SK-N-SH treated with all-trans-retinoic acid at 6 μM for 48 hours (cell line): ENCODE measurements at places on chromosomes 2 and 18.
A peak's percentile ranks its signal among the peaks of the same experiment; 100 is the strongest.

DNA sequence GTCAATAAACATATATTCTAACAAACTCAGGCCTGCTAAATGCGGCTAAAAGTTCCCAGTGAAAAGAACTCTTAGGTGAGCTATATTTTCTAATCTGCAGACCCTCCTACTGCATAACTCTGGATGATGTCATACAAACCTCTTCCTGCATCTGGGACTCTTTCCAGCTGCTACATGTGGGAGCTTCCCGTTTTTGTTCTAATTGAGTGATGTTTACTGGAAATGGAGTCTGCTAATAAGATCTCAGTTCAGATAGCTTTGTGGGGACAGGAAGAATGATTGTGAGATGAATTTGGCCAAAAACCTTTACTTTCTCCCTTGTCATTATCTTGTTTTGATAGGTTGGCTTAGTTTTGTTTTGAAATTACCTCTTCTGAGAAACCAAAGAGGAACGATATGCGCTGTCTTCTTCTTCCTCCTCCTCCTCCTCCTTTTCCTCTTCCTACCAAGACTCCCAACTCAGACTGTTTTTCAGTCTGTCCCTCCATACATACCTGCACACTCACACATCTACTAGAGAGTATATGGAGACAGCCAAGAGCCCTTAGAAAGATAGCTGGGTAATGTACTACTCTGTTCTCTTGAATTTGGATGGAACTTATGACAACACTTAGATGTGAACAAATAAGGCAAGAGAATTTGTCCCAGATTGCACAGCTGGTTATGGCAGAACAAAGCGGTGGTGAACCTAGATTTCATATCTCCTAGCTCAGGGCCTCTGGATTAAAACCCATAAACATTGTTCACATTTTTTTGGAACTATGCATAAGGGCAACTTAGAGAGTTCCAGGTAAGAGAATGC, 39.8 kb upstream of the AAK1 start:
- peak; percentile 89 for ATAC-seq

DNA sequence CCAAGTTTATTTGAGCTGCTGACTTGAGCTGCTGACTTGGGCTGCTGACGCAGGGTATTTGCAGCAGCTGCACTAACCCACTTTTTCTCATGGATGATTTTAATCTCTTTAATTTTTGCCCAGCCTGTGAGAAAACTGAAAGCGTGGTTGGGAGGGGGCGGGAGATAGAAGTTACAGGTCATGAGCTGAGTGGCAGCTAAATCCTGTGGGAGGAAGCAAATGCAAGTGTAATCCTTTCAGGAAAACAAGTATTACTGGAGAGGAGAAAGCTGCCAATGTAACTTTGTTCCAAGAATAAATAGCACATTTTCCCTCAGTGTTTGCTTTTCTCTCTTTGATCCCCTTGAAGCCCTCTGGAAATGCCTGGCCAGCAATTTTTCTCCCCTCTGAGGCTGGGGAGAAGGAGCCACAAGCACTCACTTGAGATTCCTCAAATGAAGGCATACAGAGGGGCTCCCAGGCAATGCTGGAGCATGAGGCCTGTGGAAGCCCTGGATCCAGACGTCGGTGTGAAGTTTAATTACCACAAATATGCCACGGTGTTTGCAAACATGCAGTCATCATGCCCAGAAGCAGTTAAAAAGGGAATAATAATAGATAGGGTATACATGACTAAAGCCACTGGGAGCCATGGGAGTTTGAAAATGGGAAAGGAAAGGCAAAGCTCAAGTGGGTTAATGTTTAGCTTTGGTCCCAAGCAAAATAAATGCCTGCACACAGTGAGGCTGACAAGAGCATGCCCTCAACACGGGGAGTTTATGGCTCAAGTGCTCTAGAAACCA, 10.4 kb upstream of the EVA1A start:
- peak; percentile 37 for ATAC-seq

DNA sequence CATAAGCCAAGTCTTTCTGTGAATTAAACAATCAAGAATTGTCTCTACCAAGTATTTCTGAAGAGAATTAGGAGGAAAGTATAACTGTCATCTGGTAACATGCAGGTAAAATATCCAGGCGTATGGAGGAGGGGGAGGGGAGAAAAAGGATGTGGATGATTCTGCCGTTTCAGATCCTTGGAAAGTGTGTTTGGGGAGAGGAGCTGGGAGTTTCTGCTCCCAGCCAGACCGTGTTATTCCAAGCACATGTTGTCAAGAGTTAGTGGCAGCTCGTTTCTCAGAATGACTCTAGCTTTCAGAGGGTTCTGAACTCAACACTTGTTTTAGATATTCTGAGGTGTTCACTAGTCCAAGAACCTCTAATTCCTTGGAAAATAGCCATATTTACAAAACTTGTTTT, 137.6 kb downstream of the FAM124B start:
- no peak for ATAC-seq

DNA sequence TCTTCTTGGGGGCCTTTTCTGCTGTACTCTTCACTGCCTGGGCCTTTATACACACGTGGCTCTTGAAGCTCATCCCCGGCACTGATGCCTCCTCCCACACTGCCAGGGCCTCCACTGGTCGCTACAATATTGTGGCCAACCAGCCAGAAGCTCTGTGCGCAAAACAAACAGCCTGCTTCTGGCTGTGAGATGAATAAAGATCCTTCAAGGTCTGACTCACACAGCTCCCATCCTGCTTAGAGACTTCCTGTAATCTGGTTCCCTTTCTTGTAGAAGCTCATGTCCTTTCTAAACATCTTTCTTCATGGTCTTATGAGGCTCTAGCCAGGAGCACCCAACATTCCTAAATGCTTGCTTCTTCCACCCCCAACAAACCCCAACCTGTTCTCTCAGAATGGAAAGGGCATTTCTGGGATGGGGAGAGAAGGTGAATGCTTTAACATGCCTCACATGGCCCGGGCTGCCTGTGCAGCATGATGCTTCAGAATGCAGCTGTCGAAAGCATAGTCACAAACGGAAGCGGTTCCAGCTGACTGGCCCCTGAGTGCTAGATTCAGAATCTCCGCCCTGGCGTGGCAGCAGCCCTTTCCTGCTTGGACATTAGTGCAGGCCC, 24.6 kb downstream of the NRP2 start:
- ATAC-seq, result peak; percentile 93

GRCh38 chr2:181357979-181358378, 99.2 kb upstream of the ITGA4 start:
- no peak for ATAC-seq

GRCh38 chr2:11168488-11168887, 13.2 kb downstream of the SLC66A3 start:
- peak; percentile 37 for ATAC-seq

DNA sequence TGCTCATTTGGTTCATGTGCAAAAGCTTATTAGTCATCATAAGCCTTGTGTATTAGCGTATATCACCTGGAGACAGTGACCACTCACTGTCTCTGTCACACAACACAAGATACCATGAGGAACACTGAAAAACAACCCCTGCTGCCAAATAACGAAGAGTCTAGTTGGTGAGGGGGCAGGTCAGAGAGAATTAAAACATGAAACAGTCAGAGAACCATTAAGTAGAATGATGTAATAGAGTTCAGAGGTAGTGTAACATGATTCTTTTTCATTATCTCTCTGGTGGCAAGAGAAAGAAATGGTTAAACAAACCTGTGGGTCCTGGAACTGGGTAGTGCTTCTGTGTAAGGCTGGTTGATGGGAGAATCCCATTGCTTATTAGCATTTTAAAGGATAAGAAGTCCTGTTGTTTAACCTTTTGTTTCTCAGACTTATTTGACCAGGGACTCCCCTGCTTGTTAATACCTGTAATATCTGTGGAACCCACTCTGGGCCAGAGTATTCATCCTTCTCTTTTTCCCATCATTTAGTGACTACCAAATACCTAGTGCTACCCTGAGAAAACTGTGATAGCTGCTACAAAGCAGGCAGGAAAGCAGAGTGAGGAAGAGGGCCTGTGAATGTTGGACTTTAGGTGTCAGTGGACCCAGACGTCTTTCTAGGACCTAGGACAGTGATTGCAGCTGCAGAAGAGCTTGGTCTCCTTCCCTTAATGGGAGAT, 38.0 kb downstream of the PTRHD1 start:
- no peak for ATAC-seq

DNA sequence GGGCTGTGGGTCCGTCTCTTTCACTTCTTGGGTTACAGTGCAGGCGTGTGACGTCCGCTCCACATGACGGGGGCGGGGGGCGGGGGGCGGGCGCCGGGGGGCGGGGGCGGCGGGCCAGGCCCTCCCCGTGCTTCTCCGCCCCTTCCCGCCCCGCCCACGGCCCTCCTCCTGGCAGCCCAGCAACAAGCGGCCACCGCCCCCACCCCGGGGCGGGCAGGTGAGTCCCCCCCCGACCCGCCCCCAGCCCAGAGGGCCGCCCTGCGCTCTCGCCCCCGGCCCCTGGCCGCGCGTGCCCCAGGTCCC, 3.6 kb downstream of the ZNF516 start:
- no peak for ATAC-seq

- ATAC-seq, result no peak
Observed at GRCh38 chr18:27144672-27145071, 40.4 kb downstream of the CHST9 start.

- ATAC-seq, result no peak
Observed at GRCh38 chr2:140424471-140424870, 1644.3 kb upstream of the NXPH2 start.

GRCh38 chr2:202018950-202019349, 14.7 kb upstream of the FZD7 start:
- peak; percentile 53 for ATAC-seq

- ATAC-seq, result no peak
Observed at GRCh38 chr18:57426187-57426586, 9.0 kb upstream of the ONECUT2 start.

- no peak for ATAC-seq
Observed at GRCh38 chr18:46675112-46675511, 18.1 kb upstream of the LOXHD1 start.

- ATAC-seq, result no peak
Observed at GRCh38 chr18:40120796-40121391, 1834.1 kb upstream of the PIK3C3 start.

DNA sequence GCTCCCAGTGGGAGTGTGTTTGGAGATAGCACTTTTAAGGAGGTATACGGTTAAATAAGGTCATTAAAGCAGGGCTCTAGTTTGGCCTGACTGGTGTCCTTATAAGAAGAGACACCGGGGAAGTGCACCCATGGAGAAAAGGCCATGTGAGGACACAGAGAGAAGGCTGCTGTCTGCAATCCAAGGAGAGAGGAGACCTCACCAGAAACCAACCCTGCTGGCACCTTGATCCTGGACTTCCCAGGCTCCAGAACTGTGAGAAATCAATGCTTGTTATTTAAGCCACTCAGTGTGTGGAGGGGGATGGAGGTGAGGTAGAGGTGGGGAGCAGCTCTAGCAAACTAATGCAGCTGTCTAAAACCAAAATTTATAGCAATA, 62.0 kb downstream of the RPL31 start:
- no peak for ATAC-seq

DNA sequence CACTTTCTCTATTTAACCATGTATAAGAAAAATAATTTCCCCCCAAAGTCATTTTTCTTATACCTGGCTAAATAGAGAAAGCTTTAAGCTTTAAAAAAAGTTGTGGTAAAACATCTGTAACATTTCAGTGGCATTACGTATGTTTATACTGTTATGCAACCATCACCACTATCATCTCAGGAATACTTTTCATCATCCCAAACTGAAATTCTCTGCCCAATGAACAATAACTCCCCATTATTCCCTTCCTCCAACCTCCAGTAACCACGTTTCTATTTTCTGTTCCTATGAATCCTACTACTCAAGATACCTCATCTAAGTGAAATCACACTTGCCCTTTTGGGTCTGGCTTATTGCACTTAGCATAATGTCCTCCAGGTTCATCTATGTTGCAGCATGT, 1.7 kb upstream of the SLC3A1 start:
- ATAC-seq, result no peak

DNA sequence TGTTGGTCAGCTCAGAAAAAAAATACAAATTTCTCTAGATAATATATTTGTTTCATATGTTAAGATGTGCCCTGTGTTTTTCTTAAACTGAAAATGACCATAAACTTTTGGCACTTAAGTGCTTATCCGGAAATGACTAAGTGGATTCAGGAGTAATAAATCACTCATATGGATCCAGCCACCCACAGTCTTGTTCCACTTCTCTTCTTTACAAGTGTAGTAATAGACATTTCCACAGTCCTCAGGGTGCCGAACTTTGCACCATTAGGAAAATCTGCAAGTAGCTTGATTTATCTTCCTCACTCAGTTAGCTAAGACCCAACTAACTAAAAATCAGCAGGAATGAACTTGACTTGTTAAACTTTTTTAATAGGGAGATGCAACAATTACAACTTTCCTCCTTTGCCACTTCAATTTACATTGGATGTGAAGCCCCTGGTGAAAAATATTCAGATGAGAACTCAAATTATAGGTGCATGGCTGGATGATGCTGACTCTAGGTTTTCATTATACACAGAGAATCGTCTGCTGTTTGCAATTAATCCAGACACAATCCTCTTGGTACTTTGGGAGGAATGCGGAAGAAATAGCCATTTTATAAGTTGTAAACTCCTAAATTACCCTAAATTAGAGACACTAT, 322.5 kb downstream of the ARHGAP15 start:
- ATAC-seq, result peak; percentile 61; the same call in 2 of the 3 replicates

GRCh38 chr2:118763797-118764196, 83.7 kb downstream of the EN1 start:
- ATAC-seq, result peak; percentile 59

DNA sequence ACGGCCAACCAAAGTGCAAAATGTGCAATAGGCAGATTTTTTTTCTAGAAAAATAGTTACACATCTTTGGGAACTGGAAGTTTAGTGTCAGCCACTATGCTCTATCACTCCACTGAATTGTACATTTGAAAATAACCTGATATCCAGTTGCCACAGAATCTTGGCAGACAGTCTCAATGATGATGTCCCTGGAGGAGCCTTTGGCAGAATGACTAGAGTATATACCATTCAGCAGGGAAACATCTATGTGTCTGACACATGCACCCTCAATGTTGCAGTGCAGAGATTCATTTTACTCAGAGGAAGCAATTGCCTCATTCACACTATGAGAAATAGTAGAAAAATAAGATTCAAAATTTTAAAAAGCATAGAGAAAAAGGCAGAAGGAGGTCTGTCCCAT, 475.8 kb downstream of the LRRTM4 start:
- ATAC-seq, result no peak

DNA sequence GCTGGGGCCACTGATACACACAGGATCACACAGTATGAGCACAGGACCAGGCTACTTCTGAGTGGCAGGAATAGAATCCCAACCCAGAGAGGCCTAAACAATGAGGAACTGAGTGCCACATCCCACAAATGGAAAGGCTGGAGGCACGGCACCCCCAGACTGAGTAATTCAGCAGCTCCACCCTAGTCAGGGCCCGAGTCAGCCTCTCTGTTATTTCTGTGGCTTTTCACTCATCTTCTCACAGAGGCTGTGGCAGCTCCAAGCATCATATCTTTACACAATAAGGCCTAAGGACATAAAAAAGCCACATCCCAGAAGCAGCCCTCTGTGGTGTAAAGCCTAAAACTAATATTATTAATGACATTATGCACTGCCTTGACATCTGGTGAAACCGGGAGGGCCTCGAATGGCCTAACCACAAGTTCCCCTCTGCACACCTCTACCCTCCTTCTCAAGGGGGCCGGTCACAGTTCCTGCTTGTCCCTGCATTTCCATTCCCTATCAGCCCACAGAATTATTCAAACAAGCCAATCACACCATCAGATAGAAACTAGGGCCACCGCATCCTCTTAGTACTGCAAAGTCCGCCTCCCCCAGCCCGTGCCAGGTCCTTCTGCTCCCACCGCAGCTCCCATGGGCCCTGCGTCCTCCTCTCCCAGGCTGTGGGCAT, 12.5 kb upstream of the MAL start:
- ATAC-seq, result no peak

- ATAC-seq, result no peak
Observed at GRCh38 chr18:48390641-48391040, 18.5 kb downstream of the ZBTB7C start.

- ATAC-seq, result peak; percentile 48
Observed at GRCh38 chr2:112666761-112667122, 21.0 kb downstream of the SLC20A1 start.
